Gastroesophageal sphincter (tissue), 4 donors: ENCODE measurements at places on chromosomes 5 and 9. TPM values are rescaled to one million over a fixed set of nuclear protein-coding genes. Genes with fewer than 3 reads are reported as not detected.

KLF9 gene
- total RNA-seq, result 140 TPM

IRX1 gene
- 0.39 TPM for total RNA-seq

LURAP1L gene
- total RNA-seq, result 29.6 TPM

RNF208 gene
- total RNA-seq, result 1.6 TPM

ZFR gene
- 93.3 TPM for total RNA-seq

DNA sequence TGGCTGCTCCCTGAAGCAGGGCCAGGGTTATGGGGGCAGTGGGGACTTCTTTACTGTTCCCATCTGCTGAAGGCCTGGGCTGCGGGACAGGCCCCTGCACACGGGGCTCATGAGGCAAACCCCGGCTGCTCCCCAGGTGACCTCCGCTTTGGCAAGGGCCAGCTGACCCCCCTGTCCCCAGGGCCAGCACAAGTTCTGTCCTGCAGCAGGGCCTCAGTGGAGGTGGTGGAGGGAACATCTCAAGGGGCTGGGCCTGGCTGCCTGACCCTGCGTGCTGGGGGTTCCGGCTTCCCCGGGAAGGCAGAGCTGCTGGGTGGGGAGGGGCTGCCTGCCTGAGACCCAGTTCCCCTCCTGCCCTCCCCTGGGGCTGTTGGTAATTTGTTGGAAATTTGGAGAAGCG, 67.4 kb upstream of the RNU6ATAC start:
- ATAC-seq, result peak; percentile 16

- ATAC-seq, result no peak
Measured at GRCh38 chr5:54886866-54887265, 98.5 kb downstream of the ESM1 start.

GRCh38 chr5:113043491-113043931, 66.9 kb downstream of the DCP2 start:
- peak; percentile 27 for ATAC-seq

- ATAC-seq, result no peak
Measured at GRCh38 chr5:158910782-158911692, 188.7 kb downstream of the EBF1 start.

DNA sequence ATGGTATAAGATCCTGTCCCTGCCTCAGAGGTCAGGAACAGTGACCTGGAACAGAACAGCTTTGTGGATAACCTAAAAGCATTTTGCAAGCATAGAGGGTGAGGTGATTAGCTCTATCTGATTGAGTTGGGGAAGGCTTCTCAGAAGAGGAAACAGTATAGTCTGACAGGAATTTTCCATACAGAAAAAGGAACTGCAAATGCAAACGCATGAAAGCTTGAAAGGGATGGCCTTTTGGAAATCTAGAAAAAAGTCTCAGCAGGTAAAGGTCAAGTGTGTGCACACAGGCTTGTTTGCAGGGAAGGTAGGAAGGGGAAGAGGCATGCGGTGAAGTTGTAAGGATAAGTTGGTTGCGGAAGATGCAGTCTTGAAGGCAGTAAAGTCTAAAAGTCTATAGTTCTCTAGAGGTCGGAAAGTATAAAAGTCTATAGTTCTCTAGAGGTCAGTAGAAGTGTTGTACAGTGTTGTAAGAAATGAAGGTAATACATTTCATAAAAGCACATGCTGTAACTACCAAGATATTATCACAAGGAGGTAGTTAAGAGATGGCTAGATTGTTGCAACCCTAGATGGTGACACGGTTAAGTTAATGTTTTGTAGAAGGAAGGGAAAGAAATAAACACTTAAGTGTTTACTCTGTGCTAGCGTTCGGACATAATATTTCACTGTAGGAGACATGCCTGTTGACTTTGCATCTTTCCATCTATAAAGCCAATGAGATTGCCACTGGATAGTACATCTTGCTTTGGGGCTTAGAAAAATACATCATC, 16.7 kb upstream of the HSPB3 start:
- no peak for ATAC-seq

DNA sequence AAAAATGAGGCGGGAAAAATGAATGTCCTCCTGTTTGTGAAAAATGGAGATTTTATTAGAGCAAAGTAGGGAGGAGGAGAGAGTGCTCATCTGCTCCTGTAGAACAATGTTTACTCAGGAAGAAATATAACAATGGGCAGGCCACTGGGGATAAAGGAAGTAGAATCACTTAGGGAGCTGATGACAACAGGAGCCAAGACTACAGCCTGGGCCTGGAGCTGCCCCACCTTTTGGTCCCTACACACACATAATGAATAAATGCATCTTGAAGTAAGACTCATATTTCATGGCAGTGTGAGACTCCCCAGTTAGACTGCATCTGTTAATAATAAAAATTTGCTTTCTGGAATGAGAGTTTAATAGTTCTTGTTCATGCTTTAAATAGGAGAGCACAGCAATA, 1939.8 kb downstream of the EFNA5 start:
- no peak for ATAC-seq

GRCh38 chr5:124301850-124302249, 444.6 kb downstream of the ZNF608 start:
- ATAC-seq, result peak; percentile 70

DNA sequence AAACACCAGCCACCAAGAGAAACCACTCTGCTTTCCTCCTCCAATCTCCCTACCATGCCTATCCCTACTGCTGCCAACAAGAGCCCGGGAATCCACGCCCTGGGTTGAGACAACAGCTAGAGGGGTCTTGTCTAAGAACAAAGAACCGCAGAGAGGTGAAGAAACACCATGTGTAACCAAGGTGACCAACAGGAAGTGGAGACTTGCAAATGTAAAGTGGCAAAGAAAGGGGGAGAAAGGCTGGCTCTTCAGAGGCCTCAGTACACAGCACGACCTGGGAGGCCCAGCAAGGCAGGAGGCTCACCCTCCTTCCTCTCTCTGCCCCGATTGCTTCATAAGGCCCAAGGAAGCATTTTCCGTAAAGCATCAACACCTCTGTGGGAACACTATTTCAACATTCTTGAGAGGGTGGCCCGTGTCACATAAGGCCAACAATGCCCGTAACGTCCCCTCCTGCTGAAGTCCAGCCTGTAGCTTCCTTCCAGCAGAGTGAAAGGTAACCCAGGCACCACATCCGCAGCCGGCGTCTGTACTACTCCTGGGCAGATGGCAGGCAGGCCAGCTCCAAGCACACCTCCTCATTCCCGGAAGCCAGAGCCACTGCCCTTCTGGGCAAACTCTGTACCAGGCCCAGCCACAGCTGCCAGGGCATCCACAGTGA, 18.3 kb downstream of the CCNJL start:
- peak; percentile 29 for ATAC-seq

- ATAC-seq, result no peak
Measured at GRCh38 chr9:83274787-83275186, 211.8 kb upstream of the RASEF start.

- ATAC-seq, result no peak
Measured at GRCh38 chr9:69578026-69578425, 94.1 kb downstream of the APBA1 start.

DNA sequence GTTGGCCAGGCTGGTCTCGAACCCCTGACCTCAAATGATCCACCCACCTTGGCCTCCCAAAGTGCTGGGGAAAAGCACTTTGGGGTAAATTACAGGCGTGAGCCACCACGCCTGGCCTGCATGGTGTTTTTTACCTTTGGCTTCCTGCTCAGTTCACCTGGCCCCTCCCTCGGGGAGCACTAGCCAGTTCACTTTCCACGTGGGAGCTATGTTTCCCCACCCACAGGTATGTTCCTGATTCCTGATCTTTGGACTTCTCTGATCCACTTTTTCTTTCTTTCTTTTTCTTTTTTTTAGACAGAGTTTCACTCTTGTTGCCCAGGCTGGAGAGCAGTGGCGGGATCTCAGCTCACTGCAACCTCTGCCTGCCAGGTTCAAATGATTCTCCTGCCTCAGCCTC, 15.8 kb downstream of the DAB2IP start:
- no peak for ATAC-seq

GRCh38 chr9:35852876-35853865, 17.0 kb downstream of the OR13J1 start:
- no peak for ATAC-seq
